ENCODE measurements at places on chromosomes 6 and 20.

DNA sequence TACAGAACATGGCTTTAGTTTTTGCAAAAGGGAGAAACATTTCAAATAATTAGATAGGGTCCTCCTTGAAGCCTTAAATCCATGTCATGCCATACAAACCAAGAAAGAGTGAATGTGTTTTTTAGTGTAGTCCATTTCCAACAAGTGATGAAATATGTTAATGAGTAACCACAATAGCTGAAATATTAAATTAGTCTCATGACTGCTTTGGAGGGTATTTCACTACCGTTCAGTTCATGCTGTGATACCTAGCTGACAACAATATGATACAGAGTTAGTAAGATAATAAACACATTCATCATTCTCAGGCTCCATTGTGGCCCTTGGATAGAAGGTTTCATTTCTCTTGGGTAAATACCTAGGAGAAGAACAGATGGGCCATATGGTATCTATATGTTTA is 5.8 kb upstream of the ID4 start:
- DNase-seq = no peak

GRCh38 chr20:48395816-48396546 is 431.8 kb downstream of the PREX1 start:
- DNase-seq = no peak

GRCh38 chr6:113959235-113959634 is 11.7 kb downstream of the HDAC2 start:
- DNase-seq = no peak

- DNase-seq = no peak
Measured at GRCh38 chr20:25579081-25579770, 6.1 kb downstream of the NINL start.

GRCh38 chr6:149026530-149026942 is 279.7 kb downstream of the UST start:
- DNase-seq = peak; percentile 93

- DNase-seq = no peak
Measured at GRCh38 chr6:125962900-125963497, 6.4 kb downstream of the HINT3 start.

- no peak for DNase-seq
Measured at GRCh38 chr6:7144872-7145584, 37.3 kb downstream of the RREB1 start.

Measured in fibroblast of gingiva (primary cell).